ENCODE measurements at places on chromosomes 4 and X. TPM values are rescaled to one million over a fixed set of nuclear protein-coding genes. Genes with fewer than 3 reads are reported as not detected.

DNA sequence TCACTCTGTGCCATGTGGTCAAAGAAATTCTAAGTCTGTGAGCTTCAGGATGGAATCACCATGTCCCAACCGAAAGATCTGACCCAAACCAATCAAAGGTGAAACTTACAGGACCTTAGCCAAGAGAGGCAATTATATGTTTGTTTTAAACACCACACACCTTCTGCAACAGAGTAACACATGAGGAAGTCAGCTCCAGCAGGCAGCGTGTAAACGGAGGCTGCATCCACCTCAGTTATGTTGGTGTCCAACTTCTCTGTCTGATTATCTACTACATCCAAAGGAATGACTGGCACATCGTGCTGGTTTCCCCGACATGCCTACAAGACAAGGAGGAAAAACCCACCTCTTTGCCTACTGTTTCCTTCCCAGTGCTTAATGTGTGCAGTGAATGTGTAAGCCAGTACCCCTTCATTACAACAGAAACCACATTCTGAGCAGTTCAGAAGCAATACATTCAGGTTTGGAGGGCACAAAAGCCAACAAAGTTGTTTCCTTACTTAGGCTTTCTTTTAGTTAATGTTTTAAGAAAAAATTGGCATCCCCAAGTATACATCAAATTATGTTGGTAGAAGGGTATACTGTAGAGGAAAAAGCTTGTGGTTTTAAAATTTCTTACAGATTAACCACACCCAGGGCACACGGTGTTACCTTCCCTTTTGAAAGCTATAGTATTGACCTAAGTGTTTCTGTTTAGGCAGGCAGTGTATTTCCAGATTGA, 12.4 kb downstream of the CASP6 start:
- H3K27ac ChIP-seq, result no peak overlapping the region
- no peak for DNase-seq
- no peak overlapping the region for H3K4me3 ChIP-seq
- H3K27me3 ChIP-seq, result no peaks in the 10 kb centered on the region
- H3K4me1 ChIP-seq, result no peaks in the 10 kb centered on the region

DNA sequence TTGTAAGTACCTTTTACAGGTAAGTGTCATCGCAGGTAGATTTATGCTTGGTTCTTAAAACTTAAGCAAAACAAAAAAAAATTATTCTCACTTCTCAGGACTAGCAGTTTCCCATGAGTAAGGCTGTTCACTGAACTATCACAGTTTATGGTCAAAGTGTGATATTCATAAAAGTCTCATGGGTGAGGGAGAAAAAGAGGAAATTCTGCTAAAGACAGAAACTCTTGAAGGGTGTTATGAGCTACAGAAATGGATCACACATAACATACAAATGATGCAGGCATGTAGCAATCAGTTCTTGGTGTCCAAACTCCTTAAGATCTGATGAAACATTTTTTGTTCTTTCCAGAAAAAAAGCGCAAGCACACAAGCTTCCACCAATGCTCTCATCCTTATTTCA, 8.5 kb downstream of the RAB9A start:
- H3K36me3 ChIP-seq, result no peaks in the 10 kb centered on the region
- H3K27ac ChIP-seq, result no peak overlapping the region
- no peak overlapping the region for H3K4me3 ChIP-seq
- H3K4me1 ChIP-seq, result peaks cover 10% of the 10 kb centered on the region

GRCh38 chrX:45788941-45789348, 588.3 kb upstream of the DIPK2B start:
- no peak overlapping the region for H3K27ac ChIP-seq
- H3K27me3 ChIP-seq, result peaks cover 5% of the 10 kb centered on the region
- H3K36me3 ChIP-seq, result no peaks in the 10 kb centered on the region
- no peak overlapping the region for H3K4me3 ChIP-seq
- no peaks in the 10 kb centered on the region for H3K4me1 ChIP-seq

DNA sequence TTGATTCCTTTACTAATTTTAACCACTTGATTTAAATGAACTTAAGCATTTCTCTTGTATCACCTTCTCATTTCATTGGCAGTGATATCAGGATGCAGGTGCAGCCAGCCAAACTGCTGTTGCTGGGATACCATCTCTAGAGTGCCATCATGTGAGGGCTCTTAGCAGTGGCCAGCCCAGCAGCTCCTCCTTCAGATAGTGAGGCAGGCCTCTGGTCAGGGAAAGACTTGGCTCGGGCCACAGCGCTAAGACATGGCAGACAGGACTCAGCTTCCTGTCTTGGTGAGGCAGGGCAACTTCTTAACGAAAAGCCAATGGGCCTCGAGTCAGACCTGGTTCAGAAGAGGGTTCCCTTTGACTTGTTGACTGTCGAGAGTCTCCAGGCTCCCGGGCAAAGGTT, 50.0 kb downstream of the NOP14 start:
- H3K27ac ChIP-seq, result no peak overlapping the region
- no peaks in the 10 kb centered on the region for H3K4me1 ChIP-seq
- no peaks in the 10 kb centered on the region for H3K27me3 ChIP-seq
- peak; percentile 16 for DNase-seq
- no peak overlapping the region for H3K4me3 ChIP-seq
- H3K36me3 ChIP-seq, result peaks cover 76% of the 10 kb centered on the region

GRCh38 chr4:146472404-146472803, 49.3 kb downstream of the SLC10A7 start:
- H3K27ac ChIP-seq, result no peak overlapping the region
- no peaks in the 10 kb centered on the region for H3K36me3 ChIP-seq
- no peaks in the 10 kb centered on the region for H3K4me1 ChIP-seq
- no peaks in the 10 kb centered on the region for H3K27me3 ChIP-seq
- DNase-seq, result no peak

DNA sequence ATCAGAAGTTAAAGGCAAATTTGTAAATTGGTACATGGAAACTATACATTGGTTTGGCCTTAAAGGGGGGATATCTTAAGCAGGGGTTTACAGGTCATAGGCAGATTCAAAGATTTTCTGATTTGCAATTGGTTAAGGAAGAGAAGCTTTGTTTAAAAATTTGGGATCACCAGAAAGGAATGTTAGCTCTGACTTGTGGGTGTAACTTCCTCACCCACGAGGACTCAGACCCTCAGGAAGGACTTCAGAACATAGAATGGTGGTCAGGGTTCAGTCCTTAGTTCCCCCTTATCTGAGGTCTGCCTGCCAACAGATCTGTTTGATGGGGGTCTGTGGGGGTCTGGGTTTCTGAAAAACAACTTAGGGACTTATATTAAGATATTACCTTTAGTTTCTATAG, 427.4 kb upstream of the DIPK2B start:
- no peaks in the 10 kb centered on the region for H3K27me3 ChIP-seq
- H3K36me3 ChIP-seq, result no peaks in the 10 kb centered on the region
- no peaks in the 10 kb centered on the region for H3K4me1 ChIP-seq
- no peak overlapping the region for H3K27ac ChIP-seq
- no peak overlapping the region for H3K4me3 ChIP-seq

Gene DMRTC1
- total RNA-seq, result not detected

Gene NMU
- 5.7 TPM for total RNA-seq

Gene IL2RG
- 4.5 TPM for total RNA-seq

Gene BMX
- 1.4 TPM for total RNA-seq

Data from spinal cord (tissue), 10 donors.